Fibroblast of skin of back (primary cell): ENCODE measurements at places on chromosomes 3 and 15.

DNA sequence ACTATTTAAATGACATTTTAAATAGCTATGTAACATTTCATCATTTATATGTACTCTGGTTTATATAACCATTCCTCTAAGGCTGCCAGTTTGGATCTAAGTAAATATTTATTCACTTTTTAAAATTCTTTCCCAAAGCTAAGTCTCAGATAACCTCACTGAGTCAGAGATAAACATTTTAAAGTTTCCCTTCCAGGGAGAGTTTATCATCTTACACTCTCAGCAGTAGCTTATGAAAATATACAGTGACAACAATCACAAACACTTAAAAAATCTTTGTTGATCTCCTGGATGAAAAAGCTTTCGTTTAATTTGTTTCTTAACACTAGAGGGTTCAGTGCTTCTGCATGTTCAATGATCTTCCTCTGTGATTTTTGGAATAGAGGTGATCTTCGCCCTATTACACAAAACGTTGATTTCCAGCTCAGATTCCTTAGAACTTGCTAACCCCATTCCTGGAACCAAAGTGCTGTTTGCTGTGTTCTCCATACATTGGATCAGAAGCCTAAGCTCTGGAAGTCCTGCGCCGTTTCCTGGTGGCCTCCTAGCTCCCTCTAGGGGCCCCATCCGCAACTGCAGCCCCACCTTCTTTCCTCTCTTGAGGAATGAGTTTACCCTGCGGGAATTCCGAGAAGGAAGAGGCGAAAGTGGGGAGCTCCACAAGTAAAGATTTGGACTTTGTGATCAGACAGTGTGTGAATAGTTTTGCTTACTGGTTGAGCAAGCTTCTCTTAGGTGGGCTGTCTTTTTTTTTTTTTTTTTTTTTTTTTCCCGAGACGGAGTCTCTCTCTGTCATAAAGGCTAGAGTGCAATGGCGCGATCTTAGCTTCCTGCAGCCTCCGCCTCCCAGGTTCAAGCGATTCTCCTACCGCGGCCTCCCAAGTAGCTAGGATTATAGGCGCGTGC is 29.3 kb upstream of the SACM1L start:
- DNase-seq: peak; percentile 93

GRCh38 chr3:140052771-140053702 is 118.1 kb downstream of the CLSTN2 start:
- DNase-seq: no peak

DNA sequence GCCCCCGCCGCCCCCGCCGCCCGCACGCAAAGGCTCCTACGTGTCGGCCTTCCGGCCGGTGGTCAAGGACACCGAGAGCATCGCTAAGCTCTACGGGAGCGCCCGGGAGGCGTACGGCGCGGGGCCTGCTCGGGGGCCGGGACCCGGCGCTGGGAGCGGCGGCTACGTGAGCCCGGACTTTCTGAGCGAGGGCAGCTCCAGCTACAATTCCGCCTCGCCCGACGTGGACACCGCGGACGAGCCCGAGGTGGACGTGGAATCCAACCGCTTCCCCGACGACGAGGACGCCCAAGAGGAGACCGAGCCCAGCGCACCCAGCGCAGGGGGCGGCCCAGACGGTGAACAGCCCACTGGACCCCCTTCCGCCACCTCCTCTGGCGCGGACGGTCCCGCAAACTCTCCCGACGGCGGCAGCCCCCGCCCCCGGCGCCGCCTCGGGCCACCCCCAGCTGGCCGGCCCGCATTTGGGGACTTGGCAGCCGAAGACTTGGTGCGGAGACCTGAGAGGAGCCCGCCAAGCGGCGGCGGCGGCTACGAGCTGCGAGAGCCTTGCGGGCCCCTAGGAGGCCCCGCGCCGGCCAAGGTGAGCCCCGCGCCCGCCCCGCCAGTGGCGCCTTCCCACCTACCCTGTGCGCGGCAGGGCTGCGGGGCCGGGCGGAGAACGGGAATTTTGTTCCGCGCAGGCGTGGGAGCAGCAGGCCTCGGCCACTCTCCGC is 2.4 kb downstream of the SKOR1 start:
- no peak for DNase-seq

GRCh38 chr15:81901319-81901718 is 144.5 kb downstream of the MEX3B start:
- no peak for DNase-seq

- no peak for DNase-seq
Measured at GRCh38 chr3:49349348-49350114, 8.6 kb downstream of the GPX1 start.

DNA sequence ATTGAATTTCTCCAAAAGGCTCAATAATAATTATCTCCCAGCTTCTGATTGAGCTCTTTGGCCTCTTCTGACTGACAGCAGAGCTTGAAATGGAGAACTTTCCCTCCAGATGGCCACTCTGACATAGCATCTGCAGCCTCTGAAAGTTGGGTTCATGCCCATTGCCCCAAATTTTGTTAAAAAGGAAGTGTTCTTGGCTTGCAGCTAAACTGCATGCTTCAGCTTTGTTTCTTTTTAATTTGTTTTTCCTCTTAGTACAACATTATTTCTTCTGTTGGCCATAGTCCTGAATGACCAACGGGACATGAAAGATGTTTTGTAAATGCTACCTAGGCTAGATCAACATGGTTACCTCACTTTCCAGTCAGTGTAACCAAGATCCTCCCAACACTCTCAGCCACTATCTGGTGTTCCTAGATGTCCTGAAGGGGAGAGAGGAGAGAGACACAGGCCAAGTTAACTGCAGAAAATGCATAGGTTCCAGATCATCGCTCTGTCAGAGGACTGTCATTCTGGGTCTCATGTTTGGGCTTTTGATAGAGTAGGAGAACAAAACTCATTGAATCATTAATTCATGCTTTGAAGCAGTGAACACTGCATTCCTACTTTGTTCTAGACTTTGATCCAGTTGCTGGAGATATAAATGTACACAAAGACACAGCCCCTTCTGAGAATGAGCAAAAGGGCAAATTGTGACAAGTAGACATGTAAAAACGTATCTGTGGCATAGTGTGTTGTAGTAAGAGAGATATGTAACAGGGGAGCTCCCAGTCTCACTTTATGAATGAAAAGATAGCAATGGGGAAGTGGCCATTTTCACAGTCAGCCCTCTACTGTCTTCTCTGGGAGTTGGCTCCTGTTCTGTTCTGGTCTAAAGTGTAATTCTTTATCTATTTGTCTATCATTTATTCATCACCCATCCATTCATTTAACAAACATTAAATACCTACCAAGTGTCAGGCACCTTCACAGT is 156.2 kb downstream of the ZNF621 start:
- DNase-seq: no peak

- DNase-seq: no peak
Measured at GRCh38 chr3:53223541-53223966, 32.3 kb downstream of the TKT start.

- DNase-seq: peak; percentile 46
Measured at GRCh38 chr3:71725271-71725991, at the start of gene EIF4E3. Gene EIF4E3 (minus strand): TSS chr3:71725402. CDS start chr3:71725367, 35 bp downstream.

GRCh38 chr3:177928172-177928873 is 607.9 kb upstream of the KCNMB2 start:
- peak; percentile 73 for DNase-seq

DNA sequence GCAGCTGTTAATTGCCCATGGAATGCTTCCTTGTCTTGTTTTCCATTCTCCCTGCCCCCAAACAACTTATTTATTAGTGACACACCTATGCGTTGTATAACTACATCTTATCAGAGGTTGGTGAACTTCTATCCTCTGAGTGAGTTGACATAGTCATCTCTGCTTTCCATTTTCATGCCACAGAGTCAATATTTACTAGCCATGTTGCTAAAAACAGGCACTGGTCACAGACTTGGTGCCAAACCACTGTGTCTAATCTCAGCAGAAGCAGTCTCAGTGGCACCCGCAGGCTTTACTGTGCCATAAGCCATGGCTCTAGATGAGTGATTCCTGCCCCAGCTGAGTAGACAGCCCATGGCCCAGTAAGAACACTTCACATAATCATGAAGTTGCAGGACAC is 26.5 kb downstream of the DAPK2 start:
- DNase-seq: no peak

DNA sequence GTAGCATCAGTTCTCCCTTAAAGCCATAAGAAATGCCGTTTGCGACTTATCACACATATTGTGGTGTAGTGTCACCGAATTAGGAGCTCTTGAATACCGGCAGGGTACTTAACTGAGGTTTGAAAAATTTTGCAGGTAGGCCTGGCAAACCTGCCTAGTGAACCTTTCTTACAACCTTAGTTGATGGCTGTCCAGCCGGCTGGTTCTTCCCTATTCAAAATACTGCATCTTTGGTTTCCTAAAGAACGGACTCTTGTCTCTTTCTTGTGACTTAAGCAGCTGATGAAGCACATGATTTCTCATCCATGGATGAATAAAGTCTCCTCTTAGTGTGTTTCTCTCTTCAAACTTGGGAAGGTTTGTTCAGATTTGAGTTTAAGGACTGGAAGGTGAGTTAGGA is 1.5 kb downstream of the RAB7A start:
- no peak for DNase-seq

GRCh38 chr15:50907601-50908208 is 778 bp upstream of the AP4E1 start:
- peak; percentile 32 for DNase-seq

- no peak for DNase-seq
Measured at GRCh38 chr3:73114711-73115110, 53.3 kb downstream of the EBLN2 start.

- DNase-seq: peak; percentile 46
Measured at GRCh38 chr3:114319453-114319852, 25.6 kb downstream of the TIGIT start.

DNA sequence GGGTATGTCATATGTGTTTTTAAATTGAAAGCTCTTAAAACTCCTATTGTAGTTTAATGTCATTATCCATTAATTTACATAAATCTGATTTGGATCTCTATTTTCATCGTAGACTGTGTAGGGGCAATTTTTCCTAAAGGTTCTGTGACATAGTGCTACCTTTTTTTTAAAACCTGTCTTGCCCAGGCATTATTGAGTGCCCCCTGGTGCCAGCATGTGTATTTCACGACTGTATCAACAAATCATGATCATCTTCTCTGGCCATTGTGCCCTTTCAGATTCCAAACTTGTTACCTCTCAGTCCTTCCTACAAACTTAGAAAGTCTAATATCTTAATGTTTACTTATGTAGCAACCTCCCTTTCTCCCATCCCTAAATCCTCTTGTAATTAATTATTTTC is 97.2 kb upstream of the FLNB start:
- DNase-seq: peak; percentile 35

DNA sequence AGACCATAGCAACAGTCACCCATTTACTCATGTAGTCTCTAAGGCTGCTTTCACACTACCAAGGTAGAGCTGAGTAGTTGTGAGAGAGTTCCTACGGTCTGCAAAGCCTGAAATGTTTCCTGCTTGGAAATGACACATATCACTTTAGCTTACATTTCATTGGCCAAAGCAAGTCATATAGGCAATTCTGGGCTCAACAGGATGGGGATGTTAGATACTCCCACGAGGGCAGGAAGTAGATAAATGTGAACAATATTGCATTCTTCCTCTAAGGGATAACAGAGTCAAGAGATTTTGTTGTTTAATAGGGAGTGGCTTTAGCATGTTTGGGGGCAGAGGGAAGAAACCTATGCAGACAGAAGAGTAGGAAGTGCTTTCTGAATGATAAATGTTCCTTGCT is 355.6 kb upstream of the THRB start:
- no peak for DNase-seq

GRCh38 chr3:137867611-137868010 is 103.5 kb downstream of the SOX14 start:
- no peak for DNase-seq

DNA sequence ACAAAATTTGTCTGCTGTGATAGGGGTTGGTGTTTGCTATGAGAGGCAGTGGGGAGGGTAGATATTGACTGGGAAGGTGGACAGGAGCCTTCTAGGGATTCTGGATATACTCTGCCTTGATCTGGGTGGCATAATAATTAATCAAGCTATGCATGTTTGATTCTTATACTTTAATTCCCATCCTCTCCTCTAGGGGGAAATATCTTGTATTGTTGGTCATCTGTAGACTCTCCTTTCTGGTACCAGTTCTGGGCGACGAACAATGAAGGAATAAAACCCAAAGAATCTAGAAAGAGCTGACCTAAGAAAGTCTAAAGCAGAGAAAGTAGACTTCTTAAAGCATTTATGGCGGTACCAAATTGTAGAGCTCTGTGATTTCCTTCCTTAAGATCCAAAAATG is 198.2 kb upstream of the STRIT1 start:
- no peak for DNase-seq

- peak; percentile 1 for DNase-seq
Measured at GRCh38 chr3:79367803-79368202, 400.0 kb downstream of the ROBO1 start.
